ENCODE measurements at places on chromosomes 2 and 18.

DNA sequence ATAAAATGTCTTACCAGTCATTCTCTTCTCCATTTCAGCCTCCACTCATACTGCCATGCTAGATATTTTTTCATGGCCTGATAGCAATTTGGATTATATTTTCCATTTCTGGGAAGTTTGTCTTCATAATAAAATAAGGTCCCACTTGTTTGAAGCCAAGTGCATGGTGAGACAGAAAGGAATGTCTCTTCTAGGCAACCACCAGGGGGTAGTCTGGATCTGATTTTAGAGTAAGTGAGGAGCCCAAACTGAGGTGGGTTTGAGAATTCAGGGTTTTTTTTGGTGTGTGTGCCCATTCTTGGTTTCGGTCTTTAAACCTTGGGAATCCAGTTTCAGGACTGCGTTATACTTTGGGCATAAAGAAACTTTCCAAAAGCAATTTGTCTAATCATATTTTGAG, 315.5 kb downstream of the RPRM start:
- DNase-seq: peak; percentile 56

DNA sequence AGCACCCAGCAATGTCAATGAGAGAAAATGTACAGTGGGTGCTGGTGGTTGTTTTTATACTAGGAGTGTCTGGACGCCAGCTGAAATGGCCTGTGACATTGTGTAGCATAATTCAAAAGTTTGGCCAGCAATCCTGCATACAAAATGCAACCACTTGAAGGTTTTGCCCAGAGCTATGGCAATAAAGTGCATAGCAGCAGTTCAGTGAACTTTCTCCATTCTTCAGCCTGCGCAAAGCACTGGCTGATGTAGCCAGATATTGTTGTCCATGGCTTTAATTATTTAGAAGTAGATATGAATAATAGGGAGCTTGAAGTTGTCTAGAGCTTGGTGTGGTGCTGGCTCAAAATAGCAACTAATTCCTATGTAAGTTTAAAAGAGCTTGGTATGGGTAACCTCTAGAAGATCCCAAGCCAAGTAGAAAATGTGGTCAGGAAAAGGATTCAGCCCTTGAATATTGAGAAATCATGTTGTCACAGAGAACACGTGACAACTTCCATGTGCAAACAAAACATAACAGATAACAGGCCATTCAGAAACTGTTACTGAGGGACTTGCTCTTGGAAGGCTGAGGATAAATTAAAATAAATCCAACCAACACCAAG, 33.3 kb upstream of the PGAP1 start:
- no peak for DNase-seq

- no peak for DNase-seq
These were observed 62.5 kb upstream of the LPIN2 start for GRCh38 chr18:3075491-3075890.

DNA sequence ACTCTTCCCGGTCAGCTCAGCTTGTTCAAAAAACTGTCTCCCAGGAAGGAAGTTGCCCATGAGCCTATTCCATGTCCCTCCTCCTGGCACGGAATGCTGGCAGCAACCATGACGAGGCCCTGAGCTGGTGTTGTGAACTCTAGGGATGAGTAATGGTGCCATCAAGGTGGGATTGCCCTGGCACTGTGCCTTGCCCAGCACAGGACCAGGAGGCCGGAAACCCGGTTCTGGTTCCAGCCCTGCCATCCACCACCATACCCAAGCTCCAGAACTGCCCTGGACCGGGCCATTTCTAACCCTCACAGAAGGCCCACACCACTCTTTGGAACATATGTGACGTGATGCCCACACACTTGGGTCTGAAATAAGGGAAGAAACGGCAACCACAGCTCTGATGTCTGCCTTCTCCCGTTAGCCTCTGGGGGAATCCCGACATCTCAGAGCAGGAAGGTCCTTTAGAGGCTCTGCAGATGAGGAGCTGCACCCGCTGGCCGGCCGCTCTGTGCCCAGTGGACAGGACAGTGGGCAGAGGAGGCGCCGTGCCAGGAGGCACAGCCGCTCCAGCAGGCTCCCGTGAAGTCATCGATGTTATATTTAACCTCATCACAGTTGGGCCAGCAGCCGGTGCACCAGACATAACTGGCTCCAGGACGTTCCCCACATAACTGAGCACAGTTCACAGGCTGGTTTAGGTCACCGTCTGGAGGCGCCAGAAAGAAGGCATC, 462.1 kb upstream of the ID2 start:
- DNase-seq: no peak

DNA sequence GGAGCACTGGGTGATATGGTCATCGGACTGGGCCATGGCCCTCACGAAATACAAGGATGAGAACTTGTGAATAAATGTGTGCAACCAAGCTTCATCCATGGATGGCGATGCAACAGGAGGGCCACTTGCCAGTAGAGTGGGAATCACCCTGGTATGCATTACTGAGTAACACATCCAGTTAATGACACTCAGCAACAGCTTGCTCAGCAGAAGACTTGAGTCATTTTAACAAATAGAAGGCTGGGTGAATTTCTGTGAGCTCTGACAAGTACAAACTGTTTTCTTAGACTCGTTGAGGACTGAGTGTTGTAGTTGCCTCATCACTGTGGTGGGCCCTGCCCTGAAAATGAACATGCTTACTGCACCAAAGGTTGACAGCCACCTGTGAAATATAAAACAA, 221.6 kb downstream of the NCKAP5 start:
- DNase-seq: no peak

GRCh38 chr2:28399956-28400355, 7.3 kb downstream of the FOSL2 start:
- no peak for DNase-seq

Measured in A172 (cell line).